ENCODE measurements at places on chromosomes 3 and 15. TPM values are rescaled to one million over a fixed set of nuclear protein-coding genes. Genes with fewer than 3 reads are reported as not detected.

- DNase-seq = peak; percentile 68
These were observed at the start of gene SIDT1 for GRCh38 chr3:113531826-113532697. Gene SIDT1 (plus strand): TSS chr3:113532555. CDS start chr3:113533022, 467 bp downstream.

GRCh38 chr15:88144921-88145653 lies 111.5 kb downstream of the NTRK3 start:
- DNase-seq = no peak

- no peak for DNase-seq
These were observed 77.5 kb downstream of the IGF1R start for GRCh38 chr15:98725874-98726273.

DNA sequence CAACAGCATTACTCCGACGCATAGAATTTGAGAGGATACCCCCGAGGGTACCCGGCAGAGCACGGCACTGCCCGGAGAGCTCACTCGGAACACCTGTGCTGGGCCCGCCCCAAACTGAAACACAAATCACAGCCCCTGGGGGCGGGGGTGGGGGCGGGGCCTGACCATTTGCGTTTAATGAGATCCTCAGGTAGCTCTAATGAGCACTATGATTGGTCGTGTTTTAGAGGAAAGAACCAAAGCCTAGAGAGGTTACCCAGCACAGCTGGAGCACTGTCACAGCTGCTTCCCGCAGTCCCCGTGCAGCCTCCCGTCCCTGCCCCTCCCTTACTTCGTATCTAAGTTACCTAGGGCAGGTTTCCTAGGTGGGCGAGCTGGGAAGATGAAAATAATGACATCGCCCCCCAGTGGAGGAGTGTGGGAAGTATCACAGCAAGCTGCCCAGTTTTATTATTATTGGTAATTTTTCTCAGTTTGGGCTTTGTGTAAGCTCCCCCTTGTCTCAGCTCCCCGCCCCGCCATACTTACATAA lies 187.1 kb downstream of the PDE8A start:
- DNase-seq = no peak

DNA sequence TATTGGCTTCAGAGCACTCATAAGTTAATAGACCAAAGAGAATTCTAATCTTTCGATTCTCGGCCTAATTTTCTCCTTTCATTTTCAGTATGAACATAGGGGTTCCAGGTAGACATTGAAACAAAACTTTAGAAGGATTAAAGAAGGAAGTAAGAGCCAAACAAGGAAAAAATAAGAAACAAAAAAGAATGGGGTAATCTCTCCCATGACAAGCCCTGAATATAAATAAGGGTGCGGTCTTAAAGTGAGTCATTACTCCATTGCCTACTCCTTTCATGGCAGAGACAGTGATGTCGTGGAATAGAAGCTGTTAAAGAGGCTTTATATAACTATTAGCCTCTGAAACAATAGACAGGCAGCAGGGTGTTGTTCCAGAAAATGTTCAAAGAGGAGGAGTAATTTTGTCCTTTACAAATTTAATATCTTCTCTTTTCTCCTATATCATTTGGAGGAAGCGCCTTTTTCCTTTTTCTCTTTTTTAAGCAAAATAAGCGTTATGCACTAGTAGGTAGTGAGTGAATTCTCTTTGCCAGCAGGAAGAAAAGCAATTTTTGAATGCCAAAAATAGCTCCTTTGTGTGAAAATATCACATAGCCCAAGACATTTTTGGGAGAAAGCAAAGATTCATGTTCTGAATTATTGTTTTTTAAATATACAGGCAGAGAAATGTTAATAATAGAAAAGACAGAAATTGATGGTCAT lies 607.9 kb upstream of the KCNMB2 start:
- DNase-seq = no peak

- peak; percentile 96 for DNase-seq
These were observed at the start of the genes EAF2 and IQCB1 for GRCh38 chr3:121834671-121835464. Gene EAF2 (plus strand): TSS chr3:121835209. CDS start chr3:121835286, 77 bp downstream. Gene IQCB1 (minus strand): TSS chr3:121835060. CDS start chr3:121828960, 6,100 bp downstream.

DNA sequence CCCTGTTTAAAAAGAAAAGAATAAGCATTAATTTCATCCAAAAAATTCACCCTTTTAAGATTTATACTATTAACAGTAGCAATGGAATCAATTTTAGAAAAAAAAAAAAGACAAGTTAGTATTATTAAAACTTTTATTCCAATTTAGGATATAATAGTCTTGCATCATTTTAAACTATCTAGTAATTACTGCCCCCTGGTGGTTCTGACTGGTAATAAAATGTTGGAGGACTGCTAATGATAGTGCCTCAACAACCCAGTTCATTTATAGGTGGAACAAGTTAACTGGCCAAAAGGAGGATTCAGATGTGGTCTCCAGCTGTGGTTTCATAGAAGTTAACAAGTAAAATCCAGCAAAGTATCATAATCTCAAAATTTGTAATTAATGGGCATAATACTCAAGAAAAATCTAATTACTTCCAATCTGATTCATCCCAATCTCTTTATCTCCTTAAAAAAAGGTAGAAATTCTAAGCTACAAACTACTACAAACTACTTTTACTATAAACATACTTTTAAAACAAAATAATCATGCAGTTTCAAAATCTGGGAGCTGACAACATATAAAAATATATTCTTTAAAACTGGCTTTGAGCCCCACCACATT lies 30.7 kb upstream of the WDR49 start:
- no peak for DNase-seq

- no peak for DNase-seq
These were observed 28.6 kb upstream of the STAG1 start for GRCh38 chr3:136780741-136781140.

DNA sequence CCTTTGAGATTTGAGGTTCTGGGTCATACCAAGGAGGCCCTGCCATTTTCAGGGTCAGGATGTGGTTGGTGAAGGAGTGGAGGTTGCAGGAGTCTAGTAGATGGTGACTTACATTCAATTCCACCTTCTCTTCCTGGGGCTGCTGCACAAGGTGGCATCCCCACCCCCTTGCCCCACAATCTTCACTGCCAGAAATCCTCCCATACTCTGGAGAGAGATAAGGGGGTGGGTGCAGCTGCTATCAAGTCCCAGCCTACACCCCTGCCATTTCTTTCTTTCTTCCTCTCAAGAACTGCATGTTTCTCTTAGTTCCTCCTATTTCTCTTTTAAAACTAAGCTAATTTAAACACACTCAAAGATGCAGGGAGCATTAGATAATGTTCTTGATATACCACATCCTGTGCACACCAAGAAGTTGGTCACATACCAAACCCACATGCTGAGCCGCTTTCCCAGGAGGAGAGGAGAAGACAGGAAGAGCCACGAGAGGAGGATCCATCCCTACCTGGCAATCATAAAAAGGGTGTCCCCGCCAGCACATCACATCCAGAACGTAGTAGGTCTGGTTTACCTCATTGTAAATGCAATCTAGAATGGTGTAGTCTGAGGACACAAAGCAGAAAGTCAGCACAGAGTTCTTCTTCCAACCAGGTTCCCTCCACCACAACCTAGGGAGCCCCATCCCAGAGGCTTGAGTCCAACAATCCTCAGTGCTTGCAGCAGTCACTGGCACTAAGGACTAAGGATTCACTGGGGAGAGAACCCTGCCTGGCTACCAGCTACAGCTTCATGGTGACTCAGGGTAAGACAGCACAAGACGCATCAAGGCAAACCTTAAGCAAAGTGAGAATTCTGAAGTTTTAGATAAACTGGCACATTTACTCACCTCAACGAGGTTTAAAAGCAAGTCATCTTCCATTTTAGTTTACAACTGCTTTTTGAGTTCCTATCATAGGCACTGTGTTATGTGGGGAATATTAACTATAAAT lies 18.5 kb downstream of the SNUPN start:
- DNase-seq = peak; percentile 20

- no peak for DNase-seq
These were observed 11.2 kb downstream of the EBLN2 start for GRCh38 chr3:73072634-73073033.

DNA sequence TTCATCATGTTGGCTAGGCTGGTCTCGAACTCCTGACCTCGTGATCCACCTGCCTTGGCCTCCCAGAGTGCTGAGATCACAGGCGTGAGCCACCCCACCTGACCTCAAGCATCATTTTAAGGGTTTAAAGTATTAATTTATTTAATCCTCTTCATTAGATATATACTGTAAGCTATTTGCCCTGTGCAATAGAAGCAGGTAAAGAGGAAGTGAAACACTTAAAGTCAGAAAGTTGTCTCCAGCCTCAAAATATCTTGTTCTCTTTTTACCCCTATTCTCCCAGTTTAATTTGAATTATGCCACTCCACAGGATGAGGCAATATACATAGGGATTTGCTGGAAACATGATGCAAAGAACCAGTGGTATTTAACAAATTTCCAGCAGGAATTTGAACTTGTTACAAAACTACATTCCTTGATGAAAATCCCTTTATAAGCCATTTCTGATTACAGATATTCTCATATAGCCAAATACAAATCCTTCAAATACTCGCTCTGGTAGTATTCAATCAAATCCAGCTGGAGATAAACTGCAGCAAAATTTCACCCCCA lies 2.0 kb downstream of the NDUFB5 start:
- no peak for DNase-seq

GRCh38 chr15:68274201-68274848 lies 3.2 kb upstream of the FEM1B start:
- DNase-seq = no peak

Gene GHRL
- total RNA-seq = 2.1 TPM

Gene KCNAB1
- not detected for total RNA-seq

Data from activated T-helper 2 cell treated with anti-CD3 and anti-CD28 coated beads, Interferon-gamma antibody, Interleukin-2, Interleukin-4, amounts not matched to agents 10 μg/mL and 5 μg/mL and 100 μg/mL, durations not matched to agents 14 hours and 24 hours and 36 hours (primary cell).